ENCODE measurements at places on chromosomes 4 and X.

GRCh38 chrX:70044541-70045245 lies 5.0 kb downstream of the AWAT2 start:
- DNase-seq = no peak

DNA sequence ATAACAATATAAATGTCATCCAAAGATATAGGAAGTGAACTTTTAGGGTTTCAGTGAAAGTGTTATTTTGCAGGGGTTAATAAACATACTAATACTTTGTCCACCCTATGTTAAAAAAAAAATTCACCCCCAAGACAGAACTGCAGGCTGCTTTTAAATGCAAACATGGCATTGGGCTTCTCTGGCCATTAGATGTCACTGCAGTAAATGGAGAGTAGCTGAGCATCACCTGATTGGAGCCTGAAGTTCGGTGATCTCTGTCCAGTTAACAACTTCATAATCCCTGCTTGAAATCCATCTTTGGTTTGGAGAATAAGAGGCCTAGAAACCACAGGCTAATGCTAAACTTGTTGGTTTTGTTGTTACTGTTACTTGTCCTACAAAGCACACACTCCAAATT lies 18.7 kb downstream of the SLC25A43 start:
- no peak for DNase-seq

DNA sequence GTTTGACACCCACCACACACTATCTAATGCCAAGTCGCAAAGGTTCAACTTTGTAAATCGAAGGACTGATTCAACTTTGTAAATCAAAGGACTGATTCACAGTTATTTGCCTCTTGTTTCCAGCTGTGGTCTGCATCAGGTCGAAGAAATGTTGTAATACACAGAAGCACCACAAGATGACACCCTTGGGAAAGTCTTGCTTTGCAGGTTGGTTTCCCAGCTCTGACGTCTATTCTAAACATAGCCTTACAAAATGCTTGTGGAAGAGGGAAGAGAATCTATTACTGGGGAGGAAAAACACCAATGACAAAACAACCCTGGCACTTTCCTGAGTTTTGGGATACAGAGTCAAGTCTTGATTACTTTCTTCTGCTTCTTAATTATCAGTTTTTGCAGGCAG lies 35.3 kb downstream of the SUPT20HL1 start:
- peak; percentile 13 for DNase-seq

- DNase-seq = no peak
Measured at GRCh38 chr4:57418133-57418532, 307.9 kb upstream of the IGFBP7 start.

GRCh38 chr4:18113710-18114331 lies 92.3 kb upstream of the LCORL start:
- no peak for DNase-seq

DNA sequence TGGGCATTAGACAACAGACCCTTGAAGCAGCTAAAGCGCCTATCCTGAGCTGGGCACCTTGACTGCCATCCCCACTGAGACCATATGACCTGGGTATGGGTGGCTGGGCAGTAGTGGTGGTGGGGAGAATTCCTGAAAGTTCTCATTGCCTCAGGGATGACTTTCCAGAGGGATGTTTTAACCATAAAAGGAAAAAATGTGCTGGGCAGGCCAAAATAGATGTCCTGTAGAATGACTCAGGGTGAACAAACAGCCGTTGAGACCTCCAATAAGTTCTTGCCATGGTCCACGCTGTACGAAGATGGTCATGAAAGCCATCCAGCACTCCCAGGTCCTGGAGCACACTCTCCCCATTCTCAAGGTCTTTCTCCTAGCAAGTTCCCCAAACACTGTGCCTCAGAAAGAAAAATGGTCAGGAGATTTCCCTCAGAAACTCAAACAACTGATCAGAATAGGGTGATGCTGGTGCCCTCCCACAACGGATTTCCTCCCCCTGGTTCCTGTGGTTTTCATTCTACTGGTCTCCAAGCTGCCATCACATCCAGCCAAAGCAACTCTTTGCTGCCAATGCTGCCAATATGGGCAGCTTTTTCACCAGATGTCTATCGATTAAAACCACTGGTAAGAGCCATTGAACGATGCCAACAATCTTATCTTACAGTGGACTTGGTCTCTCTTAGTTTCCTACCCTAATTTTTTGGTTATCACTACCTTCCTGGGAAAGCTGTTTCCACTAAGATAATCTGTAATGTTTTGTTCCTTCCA lies 11.2 kb downstream of the CDKN2AIP start:
- no peak for DNase-seq

GRCh38 chr4:159268607-159269006 lies 165.7 kb downstream of the RAPGEF2 start:
- no peak for DNase-seq

- no peak for DNase-seq
Measured at GRCh38 chrX:1618689-1619088, 3.8 kb downstream of the ASMT start.

DNA sequence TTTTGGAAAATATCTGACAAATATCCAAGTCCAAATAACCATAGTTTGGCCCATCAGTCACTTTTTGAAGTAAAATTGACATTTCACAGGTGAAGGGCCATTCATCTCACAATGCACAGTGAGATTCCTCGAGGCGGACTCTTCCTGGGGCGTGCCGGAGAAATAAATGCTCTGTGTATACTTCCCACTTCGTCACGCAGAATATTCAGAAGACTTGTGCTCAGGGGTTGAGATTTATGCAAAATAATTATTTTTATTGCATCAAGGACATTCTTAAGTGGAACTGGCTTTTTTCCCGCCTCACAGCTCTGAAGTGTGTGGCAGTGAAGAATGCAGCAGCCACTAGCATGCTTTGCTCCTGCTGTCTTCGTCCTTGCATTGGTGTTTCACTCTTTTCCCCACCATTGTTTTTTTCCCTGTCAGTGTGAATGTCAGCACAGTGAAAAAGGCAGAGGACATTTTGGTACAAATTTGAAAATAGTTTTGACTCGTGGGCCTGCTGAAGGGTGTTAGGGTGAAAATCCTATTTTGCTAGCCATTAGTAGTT lies 70.6 kb downstream of the FAM193A start:
- no peak for DNase-seq

- DNase-seq = no peak
Measured at GRCh38 chr4:6581566-6582121, 6.7 kb downstream of the MAN2B2 start.

DNA sequence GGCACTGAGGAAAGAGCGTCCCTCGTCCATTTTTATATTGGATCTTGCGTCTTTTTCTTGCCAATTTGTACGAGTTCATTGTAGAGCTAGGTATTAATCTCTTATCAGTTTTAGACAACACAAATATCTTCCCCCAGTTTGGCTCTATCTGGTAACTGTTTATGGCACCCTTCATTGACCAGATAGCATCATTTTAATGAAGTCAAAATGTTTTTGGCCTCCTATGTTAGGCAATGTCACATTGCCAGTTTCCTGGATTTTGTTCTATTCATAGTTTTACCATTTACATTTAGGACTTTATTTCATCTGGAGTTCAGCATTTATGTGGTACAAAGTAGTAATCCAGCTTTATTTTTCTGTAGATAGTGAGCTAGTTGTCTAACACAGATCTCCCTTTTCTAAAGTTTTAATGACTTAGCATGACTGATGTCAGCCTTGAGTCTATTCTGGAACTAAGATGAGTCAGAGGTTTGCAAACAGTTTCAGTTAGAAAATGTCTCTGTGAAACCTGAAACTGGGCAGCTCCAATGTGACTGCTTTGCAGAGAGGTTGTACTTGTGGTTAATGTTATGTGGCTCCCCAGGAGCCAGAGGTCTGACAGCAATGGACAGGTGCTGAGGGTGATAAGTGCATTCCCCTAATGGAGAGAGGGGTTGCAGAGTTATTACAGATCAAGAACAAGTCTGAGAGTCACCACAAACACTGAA lies 5.3 kb upstream of the STBD1 start:
- DNase-seq = peak; percentile 40

DNA sequence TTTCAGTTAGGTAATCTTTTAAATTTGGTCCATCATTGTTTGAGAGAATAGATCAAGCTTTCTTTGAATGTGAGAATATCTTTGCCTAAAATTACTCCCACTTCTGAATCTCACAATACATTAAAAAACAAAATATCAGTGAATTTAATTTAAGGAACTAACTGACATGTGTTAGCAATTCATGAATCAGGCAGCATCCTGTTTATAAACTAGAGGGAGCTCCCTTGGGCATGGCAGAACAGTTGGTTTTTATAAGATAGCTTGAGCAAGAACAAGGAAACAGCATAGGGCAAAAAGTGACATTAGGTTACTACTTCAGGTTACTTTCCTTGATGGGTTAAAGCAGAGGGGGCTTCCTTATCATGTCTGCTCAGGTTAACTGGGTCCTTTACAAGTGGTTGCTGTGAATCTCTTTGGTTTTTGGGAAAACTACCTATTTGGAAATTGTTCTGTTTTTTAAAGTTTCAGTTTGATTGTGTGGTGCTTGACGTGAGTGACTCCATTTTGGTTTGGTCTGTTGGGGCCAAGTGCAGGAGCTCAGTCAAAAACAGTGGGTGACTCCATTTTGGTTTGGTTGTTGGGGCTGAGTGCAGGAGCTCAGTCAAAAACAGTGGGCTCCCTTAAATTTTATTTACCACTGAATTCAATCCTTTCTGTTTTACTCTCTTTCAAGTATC lies 68.0 kb downstream of the PPEF2 start:
- no peak for DNase-seq

DNA sequence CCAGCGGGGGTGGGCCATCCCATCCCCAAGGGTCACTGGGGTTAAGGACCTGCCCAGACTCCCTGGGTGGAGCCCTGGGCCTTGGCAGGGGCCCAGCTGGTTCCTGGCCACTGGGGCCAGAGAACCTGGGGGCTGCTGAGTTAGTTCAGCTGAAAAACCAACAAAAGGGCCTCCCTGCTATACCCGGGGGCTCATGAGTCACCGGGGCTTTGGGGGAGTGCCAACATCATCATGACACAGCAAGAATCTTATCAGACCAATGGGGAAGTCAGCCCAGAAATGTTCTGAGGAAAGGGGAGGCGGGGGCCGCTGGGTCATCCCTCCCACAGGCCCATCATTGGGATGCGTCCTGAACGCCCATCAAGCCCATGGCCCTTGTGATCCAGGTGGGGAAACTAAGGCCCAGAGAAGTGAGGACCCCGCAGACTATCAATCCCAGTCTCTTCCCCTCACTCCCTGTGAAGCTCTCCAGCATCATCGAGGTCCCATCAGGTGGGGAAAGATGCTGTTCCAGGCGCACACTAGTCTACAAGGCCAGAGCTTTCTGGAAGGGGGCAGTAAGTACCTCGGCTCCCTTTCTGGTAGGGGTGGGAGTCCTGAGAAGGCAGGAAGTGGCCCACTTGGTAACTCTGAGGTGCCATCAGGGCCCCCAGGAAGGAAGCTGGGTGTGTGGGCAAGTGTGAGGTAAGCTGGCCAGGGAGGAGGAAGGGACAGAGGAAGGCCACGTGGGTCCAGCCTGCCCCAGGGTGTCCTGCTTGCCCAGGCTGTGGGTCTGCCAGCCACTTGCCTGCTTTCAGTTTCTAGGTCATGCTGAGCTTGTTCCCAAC lies 4.5 kb downstream of the G6PD start:
- DNase-seq = peak; percentile 43

- DNase-seq = no peak
Measured at GRCh38 chr4:5995901-5996623, 22.2 kb downstream of the C4orf50 start.

DNA sequence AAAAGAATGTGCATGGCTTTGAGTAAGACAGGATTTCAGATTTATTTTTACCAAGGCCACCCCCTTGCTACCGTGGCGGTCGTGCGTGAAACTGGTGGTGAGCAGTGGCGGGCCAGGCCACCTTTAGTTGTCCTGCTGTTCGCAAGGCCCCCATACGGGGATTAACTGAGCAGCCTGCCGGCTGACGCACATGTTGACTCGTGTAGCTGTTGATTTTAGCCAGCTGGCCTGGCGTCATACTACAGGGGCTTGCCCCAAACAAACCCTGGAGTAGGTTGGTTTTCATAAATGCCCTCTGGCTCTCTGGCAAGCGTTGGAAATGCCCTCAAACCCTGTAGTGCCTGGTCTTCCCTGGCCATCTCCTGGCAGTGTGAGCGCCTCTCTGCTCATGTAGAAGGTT lies 28.4 kb downstream of the WFS1 start:
- no peak for DNase-seq

GRCh38 chr4:10003666-10004065 lies 17.6 kb downstream of the SLC2A9 start:
- peak; percentile 38 for DNase-seq

DNA sequence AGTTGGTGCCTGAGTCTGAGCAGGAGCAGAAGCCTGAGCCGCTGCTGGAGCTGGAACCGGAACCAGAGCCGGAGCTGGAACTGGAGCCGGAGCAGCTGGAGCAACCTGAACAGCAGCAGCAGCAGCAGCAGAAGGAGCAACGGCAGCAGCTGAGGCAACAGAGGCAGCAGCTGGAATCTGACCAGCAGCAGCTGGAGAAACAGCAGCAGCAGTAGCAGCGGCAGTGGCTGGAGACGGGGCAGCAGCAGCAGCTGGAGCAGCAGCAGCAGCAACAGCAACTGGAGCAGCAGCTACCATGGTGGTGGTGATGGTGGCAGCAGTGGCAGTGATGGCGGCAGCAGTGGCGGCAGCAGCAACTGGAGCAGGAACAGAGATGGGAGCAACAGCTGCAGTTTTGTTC lies 61.5 kb downstream of the AMOT start:
- DNase-seq = no peak

DNA sequence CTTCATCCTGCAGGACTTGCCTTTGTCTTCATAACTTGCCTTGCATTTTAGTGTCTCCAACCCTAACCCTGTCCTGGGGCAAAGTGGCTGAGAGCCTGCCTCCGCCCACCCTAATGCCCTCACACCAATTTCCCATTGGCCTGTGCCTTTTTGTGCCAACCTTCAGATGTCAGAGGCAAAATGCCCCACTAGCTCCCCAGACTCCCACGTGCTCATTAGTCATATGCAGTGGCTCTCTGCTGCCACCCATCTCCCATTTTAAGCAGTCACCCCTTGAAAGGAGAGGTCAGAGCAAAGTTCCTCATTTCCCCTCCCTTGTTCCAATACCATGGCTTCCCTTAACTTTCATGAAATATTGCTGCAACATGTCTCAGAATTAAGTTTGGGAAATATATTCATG lies 74.8 kb upstream of the PASD1 start:
- DNase-seq = peak; percentile 1

DNA sequence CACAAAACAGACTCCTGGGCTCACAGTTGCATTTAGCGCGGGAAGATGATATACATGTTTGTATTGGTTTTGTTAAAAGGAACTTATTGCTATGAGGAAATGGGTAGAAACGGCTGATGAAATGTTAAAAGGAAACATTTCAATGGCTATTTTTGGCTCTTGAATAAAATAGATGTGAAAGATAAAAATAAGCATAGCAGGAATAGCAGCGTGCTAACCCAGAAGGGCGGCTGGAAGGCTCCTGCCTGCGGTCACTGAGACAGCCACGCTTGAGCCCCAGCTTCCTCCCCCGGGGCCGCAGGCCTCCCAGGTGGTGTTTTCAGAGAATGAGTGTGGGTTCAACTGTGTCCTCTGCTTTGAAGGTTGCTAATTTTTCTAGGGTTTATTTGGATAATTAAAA lies 35.0 kb upstream of the CLCN4 start:
- no peak for DNase-seq

- DNase-seq = no peak
Measured at GRCh38 chrX:49977319-49978090, 55.1 kb downstream of the CLCN5 start.

GRCh38 chr4:16590797-16591196 lies 307.6 kb downstream of the LDB2 start:
- no peak for DNase-seq

GRCh38 chr4:87530229-87530628 lies 1.1 kb upstream of the SPARCL1 start:
- DNase-seq = no peak
